Activated T-cell treated with anti-CD3 and anti-CD28 coated beads, Interleukin-2, amount 50 U/mL, for 48 hours (primary cell): ENCODE measurements at places on chromosomes 16 and 17.

DNA sequence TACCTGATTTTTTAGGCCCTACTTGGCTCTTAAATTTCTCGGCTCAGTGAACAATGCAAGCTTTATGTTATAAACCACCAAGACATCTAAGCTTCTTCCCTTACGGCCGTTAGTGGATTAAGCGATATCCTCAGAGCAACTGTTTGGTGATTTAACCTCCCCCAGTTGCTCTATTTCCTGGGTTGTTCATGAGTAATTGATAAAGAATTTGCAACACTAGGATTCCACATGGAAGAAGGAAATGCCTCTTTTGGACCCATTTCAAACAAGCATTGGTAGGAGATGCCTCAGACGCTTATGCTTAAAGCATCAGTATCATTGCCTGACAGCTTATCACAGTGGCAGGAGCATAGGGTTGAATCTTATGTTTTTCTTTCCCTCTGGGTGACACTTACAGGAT lies 65.3 kb downstream of the RBFOX1 start:
- DNase-seq, result no peak

GRCh38 chr16:50667497-50668367 lies 13.4 kb downstream of the SNX20 start:
- no peak for DNase-seq

GRCh38 chr16:75237398-75238131 lies 13.9 kb downstream of the BCAR1 start:
- no peak for DNase-seq

- no peak for DNase-seq
These were observed 19.8 kb upstream of the LYRM9 start for GRCh38 chr17:27912964-27913363.

GRCh38 chr17:10033449-10033848 lies 128.4 kb upstream of the RCVRN start:
- DNase-seq, result no peak
